Fibroblast of villous mesenchyme (primary cell): ENCODE measurements at places on chromosomes 3 and 15. TPM values are rescaled to one million over a fixed set of nuclear protein-coding genes. Genes with fewer than 3 reads are reported as not detected.

Gene ARPP21
- total RNA-seq: not detected in 2 replicates

Gene FETUB
- total RNA-seq: not detected in 2 replicates

Gene SCN11A
- under 0.01 TPM in 2 replicates for total RNA-seq

Gene C2CD4B
- not detected in 2 replicates for total RNA-seq

Gene PEX5L
- total RNA-seq: under 0.01 TPM in 2 replicates

Gene SLC28A2
- not detected in 2 replicates for total RNA-seq

Gene ATP2B2
- total RNA-seq: not detected in 2 replicates

Gene ITPKA
- total RNA-seq: 0.86 and 1.6 TPM in 2 replicates

Gene ACSBG1
- total RNA-seq: under 0.01 TPM in 1 of 2 replicates, not detected in the other

Gene GUCA1C
- not detected in 2 replicates for total RNA-seq

Gene CYP19A1
- total RNA-seq: not detected in 2 replicates

Gene THAP10
- total RNA-seq: 1.9 and 2.6 TPM in 2 replicates

Gene NDUFAF3
- 39.3 and 48.3 TPM in 2 replicates for total RNA-seq

Gene CD200R1L
- total RNA-seq: not detected in 2 replicates

Gene CAND2
- 4.7 and 6.1 TPM in 2 replicates for total RNA-seq

Gene MEX3B
- 3.9 and 6.4 TPM in 2 replicates for total RNA-seq

Gene PLA2G4E
- not detected in 2 replicates for total RNA-seq

Gene DAZL
- not detected in 2 replicates for total RNA-seq
